Fibroblast of skin of right quadriceps (primary cell): ENCODE measurements at places on chromosomes 5 and 9.

- DNase-seq: no peak
Measured at GRCh38 chr5:166111021-166111420, 2180.4 kb upstream of the WWC1 start.

DNA sequence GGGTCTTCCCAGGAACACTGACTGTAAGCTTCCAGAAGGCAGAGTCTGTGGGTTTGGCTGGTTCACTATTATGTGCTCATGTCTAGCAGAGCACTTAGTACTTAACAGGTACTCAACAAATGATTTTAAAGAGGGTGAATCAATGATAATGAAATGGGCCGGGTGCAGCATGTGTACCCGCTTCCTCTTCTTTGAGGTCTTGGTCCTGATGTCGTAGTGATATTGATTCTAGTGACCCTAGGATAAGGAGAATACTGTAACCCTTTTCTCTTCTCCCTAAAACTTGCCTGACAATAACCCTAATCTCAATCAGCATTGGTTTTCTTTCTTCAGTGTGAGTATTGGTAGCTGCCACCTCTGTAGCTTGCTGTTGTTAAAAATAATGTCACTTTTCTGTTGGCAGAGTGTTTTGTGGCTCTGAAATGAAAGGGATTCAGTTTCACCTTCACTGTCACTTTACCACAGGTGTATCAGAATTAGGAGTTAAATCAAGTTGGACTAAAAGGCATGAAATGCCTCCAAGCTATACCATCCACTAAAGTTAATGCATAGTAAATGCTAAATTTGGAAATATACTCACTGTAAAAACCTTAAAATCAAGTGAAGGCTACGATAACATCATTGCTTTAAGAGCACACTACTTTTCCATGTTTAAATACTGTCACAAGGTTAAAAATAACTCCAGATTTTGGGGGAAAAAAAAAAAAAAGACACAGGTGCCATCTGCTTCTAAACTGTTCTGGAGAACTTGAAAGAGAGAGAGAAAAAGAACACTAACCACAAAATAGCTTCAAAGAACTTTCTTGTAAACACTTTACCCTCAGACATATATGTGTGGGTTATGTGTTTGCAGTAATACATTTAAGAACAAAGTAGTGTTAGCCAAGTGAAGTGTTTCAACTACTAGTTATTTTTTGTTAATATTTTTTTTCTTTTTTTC lies 6.0 kb downstream of the CAMK4 start:
- no peak for DNase-seq

DNA sequence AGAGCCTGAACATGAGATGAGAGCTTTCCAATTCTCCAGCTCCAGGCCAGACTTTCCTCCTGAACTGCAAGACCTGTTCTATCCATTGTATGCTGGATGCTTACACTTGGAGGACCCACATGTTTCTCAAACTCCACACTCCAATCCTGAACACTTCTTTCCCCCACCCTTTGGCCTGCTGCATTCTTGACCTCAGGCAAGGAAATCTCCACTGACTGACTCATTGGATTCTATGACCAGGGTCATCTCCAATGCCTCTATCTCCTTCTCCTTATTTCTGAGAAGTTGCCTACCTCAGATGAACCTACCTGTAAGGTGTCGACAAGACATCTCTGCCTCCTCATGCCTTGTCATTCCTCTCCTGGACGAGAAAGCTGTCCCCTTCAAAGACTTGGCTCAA lies 153.6 kb downstream of the CRB2 start:
- DNase-seq: no peak

DNA sequence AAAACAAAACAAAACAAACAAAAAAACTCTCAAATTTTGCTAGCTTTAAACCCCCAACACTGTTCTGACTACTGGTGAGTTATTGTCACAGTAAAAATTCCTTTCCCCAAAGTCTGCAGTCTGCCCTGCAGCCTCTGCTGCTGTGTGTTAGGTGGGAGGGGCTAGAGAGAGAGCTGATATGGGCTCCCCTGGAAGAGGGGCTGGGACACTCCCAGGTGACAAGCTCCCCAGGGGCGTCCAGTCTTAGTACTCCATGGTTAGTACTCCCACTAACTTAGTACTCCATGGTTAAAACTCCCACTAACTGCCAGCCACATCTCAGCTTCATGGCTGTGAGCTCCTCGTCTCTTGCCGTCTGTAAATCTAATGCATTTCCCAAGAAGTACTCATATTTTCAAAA lies 191.9 kb downstream of the FANCC start:
- DNase-seq: no peak

DNA sequence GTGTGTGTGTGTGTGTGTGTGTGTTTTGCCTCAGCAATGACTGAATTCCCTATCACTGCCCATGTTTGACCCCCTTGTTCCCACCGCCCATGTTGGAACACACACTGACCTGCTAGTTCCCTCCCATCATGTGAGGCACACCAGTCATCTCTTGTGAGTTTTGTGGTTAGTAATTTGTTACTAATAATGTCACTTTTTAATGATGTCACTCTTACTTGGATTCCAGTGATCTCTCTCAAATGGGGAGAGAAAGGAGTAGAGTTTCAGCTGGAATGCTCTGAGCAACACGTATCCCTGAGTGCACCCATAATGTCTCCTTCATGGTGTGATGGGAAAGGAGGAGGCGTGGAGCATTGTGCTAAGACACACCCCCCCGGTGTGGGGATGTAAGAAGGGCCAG lies 172.6 kb downstream of the SH3GL2 start:
- DNase-seq: no peak

DNA sequence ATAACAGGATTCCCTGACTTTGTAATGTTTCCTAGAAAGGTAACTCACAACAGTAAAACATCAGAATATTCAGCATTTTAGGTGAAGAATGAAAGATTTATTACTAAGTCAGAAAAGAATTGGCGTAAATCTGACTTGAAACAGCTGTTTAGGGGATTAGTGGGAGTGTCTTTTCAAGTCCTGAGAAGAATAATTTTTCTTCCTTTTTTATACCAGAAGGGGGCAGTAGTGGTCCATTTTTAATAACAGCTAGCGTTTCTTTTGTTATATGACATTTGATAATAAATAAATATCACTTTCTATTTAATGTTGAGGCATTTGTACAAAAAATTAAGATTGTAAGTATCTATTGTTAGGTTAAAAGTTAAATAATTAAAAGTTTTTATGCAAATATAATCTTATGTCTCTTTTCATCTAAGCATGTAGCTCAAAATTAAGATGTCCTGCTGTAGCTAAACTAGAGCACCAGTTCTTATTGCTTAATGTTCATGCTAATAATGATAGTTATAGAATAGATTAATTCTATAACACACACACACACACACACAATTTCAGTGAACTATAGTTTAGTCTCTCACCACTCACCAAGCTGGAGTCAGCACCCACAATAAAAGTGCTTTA lies 258.7 kb upstream of the ARRDC3 start:
- peak; percentile 39 for DNase-seq

- peak; percentile 53 for DNase-seq
Measured at GRCh38 chr9:97307091-97307490, 368 bp upstream of the CCDC180 start.

GRCh38 chr9:93248386-93249040 lies 64.6 kb downstream of the WNK2 start:
- no peak for DNase-seq

GRCh38 chr5:68557162-68557936 lies 341.8 kb downstream of the PIK3R1 start:
- peak; percentile 53 for DNase-seq

DNA sequence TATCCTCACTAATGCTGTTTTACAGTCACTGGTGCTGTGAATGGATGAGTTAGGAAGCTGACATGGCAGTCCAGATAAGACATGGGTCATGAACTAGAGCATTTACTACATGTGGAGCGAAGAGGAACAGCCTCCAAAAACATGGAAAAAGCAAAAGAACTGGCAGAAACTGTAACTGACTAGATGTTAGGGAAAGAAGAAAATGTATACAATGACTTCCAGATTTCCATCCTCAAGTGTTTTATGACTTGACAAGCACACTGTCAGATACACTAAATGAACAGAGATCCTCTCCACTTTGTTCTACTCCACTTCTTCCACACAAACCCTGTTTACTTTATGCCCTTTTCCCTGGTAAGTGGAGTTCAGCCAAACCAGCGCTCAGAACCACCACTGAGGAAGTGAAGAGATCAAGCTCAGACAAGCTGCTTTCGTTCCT lies 11.5 kb downstream of the HMGCS1 start:
- no peak for DNase-seq

DNA sequence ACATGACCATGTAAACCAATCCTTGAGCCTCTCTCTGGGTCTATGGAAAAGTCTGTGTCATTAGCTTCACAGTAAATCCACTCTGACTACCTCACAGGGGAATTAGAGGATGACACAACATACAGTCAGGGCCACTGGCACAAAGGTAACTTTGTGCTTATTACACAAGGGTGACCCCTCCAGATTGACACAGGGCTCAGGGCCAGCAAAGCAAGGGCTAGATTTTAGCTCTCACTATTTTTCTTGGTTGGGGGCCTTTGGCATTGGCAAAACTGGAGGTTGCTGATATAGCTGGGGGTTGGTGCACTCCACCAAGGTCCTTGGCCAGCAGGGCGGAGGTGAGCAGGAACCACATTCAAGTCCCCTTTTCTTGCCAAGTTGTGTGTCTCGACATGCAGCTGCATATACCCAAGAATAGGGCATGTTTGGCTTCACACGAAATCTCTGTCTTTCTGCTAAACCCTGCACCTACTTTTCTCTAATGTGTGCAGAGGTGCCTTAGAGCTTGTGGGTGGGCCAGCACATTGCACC lies 15.2 kb upstream of the OSMR start:
- peak; percentile 41 for DNase-seq

DNA sequence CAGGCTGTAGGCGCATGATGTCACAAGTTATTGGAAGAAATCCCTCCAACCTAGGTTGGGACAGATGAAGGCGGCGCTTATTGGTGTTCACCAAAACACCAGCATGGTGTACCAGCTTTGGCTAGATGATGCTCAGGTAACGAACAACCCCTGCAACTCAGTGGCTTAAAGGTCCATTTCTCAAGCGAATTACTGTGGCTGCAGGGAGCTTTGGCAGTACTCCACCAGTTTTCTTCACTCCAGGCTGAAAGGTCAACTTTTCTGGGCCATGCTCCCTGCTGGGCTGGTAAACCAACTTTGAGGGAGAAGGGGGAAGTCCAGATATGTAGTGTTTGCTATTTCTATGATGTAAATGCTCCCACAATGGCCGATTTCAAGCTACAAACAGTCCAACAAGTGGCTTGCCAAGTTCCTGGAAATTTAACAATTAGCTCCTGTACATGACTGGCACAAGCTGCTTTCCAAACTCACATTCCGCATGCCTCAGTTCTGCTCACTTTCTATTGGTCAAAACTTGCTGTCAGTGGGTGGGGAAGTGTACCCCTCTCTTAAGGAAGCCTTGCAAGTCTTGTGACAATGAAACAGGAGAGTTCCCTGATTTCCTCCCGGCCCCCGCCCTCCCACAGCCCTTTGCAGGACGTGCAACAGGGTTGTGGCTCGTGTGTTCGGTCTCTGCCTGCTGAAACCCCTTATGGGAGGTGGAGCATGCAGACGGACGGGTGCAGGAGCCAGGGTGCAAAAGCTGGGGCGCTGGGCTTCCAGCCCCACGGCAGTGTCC lies 588 bp upstream of the ZBED3 start:
- no peak for DNase-seq

- DNase-seq: no peak
Measured at GRCh38 chr5:10470669-10471068, 29.0 kb downstream of the ROPN1L start.

GRCh38 chr9:109974143-109974917 lies 194.3 kb downstream of the PALM2AKAP2 start:
- DNase-seq: no peak

GRCh38 chr5:66861402-66861801 lies 265.2 kb downstream of the MAST4 start:
- no peak for DNase-seq

- DNase-seq: no peak
Measured at GRCh38 chr5:180977852-180978251, 10.8 kb upstream of the BTNL3 start.

- no peak for DNase-seq
Measured at GRCh38 chr5:42956551-42956950, 83.6 kb downstream of the ANXA2R start.

GRCh38 chr5:135251093-135251492 lies 147.9 kb downstream of the MACROH2A1 start:
- no peak for DNase-seq

DNA sequence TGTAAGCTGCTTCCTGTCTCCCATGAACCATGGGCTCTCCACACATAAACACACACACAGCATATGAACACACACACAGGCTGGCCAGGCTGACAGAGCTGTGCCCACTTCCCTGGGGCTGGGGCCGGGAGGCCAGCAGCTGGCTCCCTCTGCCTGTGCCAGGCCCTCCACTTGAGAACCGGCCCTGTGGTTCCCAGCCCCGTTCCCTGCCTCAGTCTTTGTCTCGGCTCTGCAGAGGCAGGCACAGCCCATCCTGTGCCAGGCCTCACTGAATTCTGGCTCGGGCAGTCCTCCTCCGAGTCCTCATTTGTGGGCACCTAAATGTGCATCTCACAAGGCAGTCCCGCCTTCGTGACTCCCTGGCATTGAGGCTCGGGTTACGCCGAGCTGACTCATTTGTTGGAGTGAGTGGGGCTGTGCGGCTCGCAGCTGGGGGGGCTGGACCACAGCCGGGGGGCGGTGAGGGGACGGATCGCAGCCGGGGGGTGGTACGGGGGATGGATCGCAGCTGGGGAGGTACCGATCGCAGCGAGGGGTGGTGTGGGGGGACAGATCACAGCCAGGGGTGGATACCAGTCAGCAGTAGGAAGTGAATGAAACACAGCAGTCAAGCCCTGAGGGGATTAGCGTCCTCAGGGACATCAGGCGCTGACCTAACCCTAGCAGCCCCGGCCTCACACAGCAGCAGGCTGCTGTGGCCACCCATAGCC lies 72.3 kb downstream of the PSMB7 start:
- DNase-seq: peak; percentile 93

DNA sequence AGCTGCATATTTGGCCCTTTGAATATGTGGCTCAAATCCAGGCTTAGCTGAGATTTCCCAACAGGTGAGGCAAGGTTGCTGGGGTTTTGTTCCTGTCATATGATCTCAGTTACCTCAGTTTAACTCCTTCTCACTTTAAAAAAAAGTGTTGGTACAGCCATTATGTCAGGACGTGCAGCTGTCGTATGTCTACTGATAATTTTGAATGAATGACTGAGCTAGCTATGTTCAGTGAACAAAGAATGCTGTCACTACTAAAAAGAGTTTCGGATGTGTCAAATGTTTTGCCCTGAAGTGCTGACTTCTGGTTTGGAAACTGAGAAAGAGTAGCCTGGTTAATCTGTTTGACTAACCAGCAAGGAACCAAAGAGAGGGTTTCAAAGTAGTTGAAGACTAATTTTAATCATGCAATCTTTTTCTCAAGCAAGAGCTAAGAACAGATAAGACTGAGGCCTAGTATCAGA lies 106.3 kb upstream of the NR3C1 start:
- DNase-seq: no peak

DNA sequence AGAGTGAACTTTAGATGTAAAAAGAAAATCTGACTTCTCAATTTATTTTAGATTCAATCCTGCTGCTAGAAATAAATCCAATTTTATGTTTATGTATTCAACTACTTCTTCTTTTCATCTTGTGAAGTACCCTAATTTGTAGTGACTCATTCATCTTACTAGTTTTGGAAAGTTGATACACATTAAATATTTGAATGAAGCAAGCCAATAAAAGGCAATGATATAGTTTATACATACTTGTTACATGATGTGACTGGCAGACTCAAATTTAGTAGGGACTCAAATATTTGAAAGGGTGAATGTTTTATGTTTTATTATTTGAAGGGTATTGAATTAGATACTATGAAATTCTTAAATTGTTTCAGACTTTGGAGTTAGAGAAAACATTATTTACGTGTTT lies 34.7 kb downstream of the CSNK1G3 start:
- DNase-seq: peak; percentile 6
